ENCODE measurements at places on chromosomes 6 and 20.

GRCh38 chr6:396126-396520 lies 4.6 kb downstream of the IRF4 start:
- no peak for DNase-seq

GRCh38 chr6:137043710-137044365 lies 927 bp downstream of the IL20RA start:
- DNase-seq: no peak

DNA sequence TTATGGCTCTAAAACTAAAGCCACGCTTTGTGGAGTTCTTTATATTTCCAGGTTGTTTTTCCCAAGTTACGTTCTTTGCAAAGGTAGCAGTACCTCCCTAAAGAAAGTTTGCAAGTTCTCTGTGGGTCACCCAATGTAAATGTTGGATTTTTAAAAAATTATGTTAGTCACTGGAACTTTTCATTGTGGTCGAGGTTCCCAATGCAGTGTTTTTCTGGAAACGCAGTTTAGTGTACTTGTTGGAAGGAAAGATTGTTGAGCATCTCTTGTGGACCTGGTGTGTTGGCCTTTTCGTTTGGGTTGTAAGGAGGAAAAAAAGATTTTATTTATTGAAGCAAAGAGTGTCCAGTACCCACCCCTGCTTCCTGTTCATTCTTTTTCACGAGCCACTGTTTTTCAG lies 1.4 kb downstream of the TOP1 start:
- no peak for DNase-seq

- no peak for DNase-seq
Observed at GRCh38 chr6:46751658-46752057, 4.9 kb downstream of the ANKRD66 start.

- DNase-seq: no peak
Observed at GRCh38 chr6:153944201-153944600, 94.8 kb upstream of the OPRM1 start.

- no peak for DNase-seq
Observed at GRCh38 chr6:137798846-137799245, 68.2 kb upstream of the TNFAIP3 start.

GRCh38 chr6:51542475-51542874 lies 544.9 kb downstream of the PKHD1 start:
- DNase-seq: no peak

DNA sequence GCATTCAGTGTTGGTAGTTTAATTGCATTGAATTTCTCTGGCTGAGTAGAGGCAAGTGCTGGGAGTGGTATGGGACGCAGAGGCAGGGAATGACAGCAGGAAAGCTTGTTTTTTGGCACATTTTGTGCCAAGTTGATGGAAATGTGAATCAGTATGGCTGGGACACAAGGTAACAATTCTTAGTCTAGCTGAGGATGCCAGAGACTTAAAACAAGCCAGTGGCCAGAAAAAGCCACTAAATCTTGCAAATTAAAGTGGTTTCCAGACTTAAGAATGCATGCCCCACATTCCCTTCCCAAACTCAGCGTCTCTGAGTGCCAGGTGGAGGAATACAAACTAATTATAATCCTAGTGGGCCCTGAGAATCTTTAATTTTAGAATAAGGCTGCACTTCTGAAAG lies 35.9 kb downstream of the PPARD start:
- DNase-seq: no peak

Data from T follicular helper cell (primary cell).